Ecto neural progenitor cell (in vitro differentiated cells): ENCODE measurements at places on chromosomes 6 and 20.

DNA sequence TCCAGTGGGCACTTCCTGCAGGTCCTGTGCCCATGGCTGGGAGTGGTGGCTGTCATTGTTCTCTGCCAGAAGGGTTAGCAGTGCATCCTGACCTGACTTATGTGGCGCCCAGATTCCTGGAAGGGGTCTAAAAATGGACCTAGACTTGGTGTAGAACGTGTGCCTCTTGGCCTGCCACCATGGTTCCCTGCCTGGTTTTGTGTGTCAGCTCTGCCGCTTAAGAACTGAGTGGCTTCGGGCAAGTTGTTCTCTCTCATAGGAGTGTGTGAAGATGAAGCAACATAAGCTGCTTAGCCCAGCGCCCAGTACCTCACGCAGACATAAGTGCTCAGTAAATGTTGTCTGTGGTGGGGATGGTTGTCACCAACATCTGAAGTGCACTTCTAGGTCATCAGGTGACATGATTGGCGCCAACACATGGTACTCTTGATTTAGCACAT is 52.1 kb downstream of the PTPN1 start:
- no peak for DNase-seq

GRCh38 chr6:161076181-161076677 is 84.7 kb downstream of the MAP3K4 start:
- DNase-seq = no peak

DNA sequence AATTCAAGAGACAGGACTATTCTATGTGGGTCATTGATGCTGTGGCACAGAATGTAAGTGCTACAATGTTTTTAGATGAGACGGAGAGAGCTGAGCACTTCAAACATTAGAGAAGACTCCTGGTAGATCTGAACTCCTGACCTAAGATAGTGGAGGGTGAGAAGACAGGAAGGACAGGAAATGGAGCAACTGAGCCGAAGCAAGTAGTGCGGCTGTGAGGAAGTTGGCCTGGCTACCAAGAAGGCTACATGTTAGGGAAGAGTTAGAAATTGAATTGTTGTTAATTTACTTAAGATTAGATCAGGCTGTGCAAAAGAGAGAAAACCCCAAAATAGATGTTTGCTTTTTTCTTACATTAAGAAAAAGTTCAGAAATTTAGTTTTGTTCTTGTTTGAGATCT is 14.4 kb upstream of the MLIP start:
- no peak for DNase-seq

GRCh38 chr6:73413102-73413501 is 18.5 kb downstream of the DDX43 start:
- DNase-seq = no peak

- no peak for DNase-seq
Measured at GRCh38 chr6:23282252-23283021, 713.1 kb downstream of the HDGFL1 start.

DNA sequence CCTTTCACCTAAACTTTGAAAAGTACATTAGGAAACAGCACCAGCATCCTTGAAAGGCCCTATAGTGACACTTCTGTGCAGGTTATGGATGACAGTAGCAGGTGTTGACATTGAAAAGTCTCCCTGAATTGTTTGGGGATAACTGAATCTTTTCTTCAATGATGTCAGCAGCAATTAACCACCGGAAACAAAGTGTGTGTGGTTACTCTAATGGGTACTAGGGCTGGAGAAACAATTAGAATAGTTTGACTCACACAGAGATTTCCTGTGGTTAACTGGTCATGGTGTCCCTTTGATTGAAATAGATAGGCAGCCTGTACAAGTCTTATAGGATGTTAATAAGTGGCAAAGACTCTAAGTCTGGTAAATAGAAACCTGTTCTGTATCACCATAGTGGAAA is 189.1 kb downstream of the TBX18 start:
- DNase-seq = no peak

DNA sequence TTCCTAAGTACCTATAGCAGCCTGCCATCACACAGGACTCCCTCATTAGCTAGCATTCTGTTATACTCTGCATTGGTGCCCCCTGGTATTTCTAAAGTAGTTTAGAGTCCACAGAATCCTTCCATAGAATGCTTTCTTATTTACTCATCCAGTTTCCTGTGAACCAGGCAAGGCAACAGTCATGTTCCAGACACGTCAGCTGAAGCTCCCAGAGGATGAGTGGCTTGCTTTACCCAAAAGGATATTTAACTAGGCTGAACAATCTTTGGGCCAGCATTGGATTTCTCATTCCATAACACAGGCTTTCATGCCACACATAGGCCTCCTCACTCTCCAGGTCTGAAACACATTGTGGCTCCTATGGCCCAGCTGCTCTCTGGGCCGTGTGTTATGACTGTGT is 203.8 kb upstream of the MAP3K7 start:
- DNase-seq = no peak

GRCh38 chr6:156953479-156954146 is 176.4 kb downstream of the ARID1B start:
- no peak for DNase-seq

DNA sequence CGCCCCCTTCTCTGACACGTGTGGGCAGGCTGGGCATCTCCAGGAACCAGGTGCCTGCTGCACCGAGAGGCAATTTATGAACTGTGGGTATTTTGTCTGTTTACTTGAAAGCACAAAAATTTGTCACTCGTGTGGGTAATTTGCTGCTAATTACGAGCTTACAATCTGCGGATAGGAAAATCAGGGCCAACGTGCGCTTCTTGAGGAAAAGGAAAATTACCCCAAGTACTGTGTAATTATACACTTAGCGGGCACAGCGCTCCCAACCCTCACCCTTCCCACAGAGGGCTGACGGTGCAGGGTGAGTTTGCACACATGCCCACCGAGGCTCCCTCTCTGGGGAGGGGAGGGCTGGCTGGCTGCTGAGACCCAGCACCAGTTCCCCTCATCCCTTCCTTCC is 25.3 kb upstream of the MDGA1 start:
- DNase-seq = no peak
